ENCODE measurements at places on chromosomes 7 and 10.

DNA sequence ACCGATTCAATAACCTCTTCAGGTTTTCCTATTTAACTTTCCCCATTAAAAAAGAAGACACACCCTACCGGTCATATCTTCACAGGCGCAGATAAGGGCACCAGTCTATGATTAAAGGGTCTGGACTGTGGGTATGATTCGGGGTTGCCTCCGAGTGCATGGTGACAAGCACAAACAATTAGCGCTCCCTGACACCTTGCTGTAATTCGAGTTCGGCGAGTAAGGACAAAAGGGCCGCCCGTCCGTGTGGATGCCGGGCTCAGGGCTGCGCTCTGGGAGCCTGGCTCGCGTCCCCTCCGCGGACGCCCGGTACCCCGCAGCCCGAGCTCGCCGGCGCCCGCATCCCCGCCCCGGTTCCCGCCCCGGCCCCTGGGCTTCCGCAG is 111.9 kb upstream of the RHEB start:
- DNase-seq: no peak

DNA sequence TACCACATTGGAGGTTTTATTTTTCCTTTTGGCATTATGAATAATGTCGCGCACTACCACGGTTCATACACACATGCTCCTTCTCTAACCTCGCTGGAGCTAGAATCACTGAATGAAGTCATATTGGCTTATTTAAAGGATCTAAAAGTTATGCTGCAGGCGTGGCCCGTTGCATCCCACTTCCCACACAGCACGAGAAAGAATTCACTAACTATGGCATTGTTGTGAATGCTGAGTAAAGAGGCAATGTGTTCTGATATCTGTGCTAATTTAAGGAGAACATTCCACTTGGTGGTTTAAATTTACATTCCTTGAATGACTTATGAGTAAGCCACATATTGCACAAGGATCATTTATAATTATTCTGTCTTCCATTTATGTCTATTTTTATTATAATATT is 20.7 kb downstream of the TCERG1L start:
- DNase-seq: no peak

- DNase-seq: no peak
Measured at GRCh38 chr7:38410056-38410455, 136.6 kb upstream of the TARP start.

DNA sequence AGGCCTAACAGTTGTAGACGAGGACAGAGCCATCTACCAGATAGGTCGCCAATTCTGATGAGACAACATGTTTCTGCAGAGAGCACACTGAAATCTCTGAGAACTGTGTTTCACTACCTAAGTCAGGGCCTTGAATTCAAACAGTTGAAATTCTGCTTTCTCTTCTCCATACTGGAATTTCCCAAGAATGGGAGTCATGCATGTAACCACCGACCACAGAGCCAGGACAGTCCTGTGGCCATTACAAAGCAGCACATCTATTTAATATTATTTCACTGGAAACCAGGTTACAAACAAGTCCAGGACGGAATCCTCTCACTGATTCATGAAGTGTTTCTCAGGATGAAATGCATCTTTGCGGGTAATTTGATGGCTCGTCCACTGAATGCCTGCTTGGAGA is 62.0 kb upstream of the ST8SIA6 start:
- DNase-seq: no peak

GRCh38 chr10:85641479-85642009 is 725.1 kb downstream of the GRID1 start:
- DNase-seq: no peak

DNA sequence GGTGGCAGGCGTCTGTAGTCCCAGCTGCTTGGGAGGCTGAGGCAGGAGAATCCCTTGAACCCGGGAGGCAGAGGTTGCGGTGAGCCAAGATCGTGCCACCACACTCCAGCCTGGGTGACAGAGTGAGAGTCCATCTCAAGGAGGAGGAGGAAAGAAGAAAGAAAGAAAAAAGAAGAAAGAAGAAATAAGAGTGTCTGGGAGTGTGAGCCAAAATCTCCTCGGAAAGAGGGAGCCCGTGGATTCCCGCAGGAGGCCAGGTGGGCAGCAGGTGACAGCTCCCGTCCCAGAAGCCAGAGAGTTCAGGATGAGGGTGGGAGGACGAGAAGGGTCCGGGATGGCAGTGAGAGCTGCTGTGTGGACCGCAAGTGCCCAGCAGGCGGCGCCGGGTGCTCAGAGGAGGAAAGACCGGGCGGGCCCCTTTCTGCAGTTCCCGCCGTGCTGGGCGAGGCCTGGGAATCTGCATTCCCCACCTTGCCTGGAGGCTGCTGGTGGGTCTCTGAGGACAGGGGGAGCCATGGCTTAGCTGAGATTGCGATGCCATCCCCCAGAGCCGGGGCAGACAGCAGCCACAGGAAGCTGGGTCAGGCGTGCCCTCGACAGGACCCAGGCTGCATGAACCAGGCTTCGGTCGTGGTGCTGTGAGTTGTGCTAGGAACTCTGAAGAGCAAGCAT is 17.1 kb upstream of the AMZ1 start:
- DNase-seq: peak; percentile 83

DNA sequence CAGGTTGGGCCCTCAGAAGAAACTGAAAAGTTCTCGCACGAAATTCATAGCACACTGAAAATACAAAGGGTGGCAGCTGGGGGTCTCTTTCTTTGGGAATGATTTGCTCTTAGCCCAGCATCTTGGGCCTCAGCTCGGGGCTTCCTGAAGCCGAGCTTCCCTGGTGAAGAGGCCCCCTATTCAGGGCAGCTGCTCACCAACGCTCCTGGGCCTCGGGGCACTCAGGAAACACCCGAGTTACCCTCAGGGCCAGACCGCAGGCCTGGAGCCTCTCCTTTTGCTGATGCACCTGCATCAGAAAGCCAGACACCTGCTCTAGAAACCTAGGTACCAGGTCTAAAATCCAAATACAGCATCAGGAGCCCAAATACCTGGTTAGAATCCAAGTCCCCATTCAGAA is 85.5 kb downstream of the PTPRE start:
- no peak for DNase-seq

- DNase-seq: no peak
Measured at GRCh38 chr7:70645876-70646351, 486.0 kb upstream of the GALNT17 start.

All from GM19239 (cell line).